Spinal cord (tissue), 10 donors: ENCODE measurements at places on chromosomes 3 and 15.

- DNase-seq = no peak
Measured at GRCh38 chr3:148360051-148360450, 337.7 kb upstream of the AGTR1 start.

DNA sequence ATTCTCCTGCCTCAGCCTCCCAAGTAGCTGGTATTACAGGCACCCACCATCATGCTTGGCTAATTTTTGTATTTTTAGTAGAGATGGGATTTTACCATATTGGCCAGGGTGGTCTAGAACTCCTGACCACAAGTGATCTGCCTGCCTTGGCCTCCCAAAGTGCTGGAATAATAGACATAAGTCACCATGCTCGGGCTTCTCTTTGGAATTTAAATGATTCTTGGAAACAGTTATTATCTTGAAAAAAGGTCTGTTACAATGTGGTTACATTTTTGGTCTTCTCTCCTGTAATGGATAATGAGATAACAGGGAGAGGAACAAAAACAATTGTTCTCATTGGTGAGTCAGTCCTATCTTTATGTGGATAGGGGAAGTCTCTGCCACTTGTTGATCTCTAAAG lies 59.8 kb upstream of the AADACL2 start:
- no peak for DNase-seq

GRCh38 chr3:87173776-87174175 lies 53.3 kb upstream of the CHMP2B start:
- no peak for DNase-seq

- DNase-seq = no peak
Measured at GRCh38 chr3:74066456-74066855, 441.7 kb upstream of the PDZRN3 start.

GRCh38 chr3:90015688-90016356 lies 908.4 kb downstream of the EPHA3 start:
- no peak for DNase-seq

GRCh38 chr3:29606416-29606815 lies 325.5 kb downstream of the RBMS3 start:
- DNase-seq = no peak

GRCh38 chr3:142931222-142931621 lies 32.3 kb downstream of the PAQR9 start:
- no peak for DNase-seq

- DNase-seq = no peak
Measured at GRCh38 chr3:111200027-111200426, 128.4 kb downstream of the NECTIN3 start.

- DNase-seq = no peak
Measured at GRCh38 chr3:64732576-64732975, 44.8 kb upstream of the ADAMTS9 start.

DNA sequence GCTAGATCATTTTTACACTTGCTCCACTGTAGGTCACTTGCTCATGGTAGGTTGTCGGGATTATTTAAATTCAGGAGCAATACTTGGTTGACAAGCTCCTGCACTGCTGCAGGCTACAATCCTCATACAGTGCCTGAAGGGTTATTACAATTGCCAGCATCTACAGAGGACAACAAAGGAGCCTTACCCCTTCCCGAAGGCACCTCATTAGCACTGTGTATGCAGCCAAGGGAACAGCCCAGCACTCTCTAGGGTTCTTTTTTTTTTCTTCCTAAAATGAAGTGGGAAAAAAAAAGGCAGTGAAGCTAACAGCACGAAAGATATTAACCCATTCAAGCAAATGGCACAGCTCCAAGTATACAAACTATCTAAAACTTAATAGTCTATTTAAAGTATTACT lies 142.7 kb downstream of the ULK4 start:
- DNase-seq = no peak

DNA sequence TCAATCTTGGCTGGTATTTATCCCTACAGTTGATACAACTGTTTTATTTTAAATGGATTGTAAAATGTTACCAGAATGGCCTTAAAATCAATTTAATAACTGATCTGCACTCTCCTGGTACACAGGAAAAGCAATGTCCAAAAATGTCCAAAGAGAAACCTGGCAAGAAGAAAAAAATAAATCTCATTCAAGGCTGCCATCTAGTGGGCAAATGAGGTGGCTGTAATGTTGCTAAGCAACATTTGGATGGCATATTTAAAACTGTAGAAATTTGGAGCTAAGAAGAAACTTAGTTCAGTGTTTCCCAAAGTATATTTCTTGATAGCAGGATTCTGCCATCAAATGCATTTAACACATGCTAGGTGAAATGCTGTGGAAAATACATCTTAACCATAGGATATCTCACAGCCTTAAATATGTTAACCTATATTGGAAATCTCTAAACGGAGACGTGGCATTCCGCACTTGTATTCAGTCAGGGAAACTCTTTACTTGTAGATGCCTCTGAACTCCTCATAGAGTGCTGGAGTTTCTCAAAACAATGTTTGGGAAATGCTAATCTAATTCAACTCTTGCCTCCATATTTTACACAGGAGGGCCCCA lies 216.8 kb downstream of the ERC2 start:
- peak; percentile 71 for DNase-seq
